ENCODE measurements at places on chromosomes 3 and 15.

DNA sequence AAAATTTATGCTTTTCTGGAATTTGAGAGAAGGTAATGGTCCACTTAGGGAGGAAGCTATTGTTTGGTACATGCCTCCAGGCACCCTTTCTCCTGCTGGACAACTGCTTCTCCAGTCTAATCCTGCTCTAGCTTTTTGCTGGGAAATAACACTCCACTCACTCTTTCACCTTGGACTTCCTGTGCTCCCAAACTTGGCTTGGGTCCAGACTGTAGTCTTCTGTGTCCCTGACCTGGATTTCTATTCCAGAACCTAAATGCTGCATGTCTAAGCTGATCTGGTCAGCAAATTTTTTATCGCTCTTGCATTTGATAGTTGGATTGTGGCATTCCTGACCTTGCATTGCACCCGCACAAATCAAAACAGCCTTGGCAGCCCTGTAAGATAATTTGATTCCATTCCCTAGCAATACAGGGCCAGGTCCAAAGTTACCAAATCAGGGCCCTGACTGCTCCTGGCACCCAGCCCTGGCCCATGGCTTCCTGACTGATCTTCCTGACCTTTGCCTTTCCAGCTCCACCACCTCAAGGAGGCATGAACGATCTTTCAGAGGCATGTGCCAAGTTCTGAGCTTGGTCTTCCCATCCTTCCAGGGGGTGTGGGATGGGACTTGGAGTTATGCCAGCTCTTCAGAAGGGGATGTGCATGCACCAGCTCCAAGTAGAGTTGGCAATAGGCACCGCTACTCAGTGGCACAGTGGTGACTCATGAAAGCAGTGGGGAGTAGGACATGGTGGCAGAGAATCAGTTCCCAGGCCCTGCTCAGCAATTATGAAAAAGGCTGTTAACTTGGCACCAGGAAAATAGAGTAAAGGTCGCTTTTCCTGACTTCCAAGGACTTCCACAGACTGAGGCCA, 43.9 kb upstream of the GOLGA8J start:
- no peak for DNase-seq

DNA sequence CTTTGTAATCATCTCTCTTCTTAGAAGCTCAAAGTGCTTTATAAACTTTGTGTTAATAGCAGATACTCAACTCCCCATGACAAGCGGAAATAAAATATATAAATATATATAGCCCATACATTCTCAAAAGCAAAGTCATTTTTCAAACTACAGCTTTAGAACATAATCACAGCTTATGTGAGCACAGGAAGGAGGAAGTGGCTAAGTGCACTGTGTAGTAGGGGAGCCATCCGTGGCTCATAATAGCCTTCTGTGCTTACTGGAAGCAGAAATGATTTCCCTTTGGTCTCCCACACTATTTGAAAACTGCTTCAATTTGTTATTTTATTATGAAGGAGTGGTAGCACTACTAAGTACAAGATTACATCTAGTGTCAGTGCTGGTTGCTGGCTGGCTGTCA, 151.4 kb upstream of the ARL6 start:
- no peak for DNase-seq

DNA sequence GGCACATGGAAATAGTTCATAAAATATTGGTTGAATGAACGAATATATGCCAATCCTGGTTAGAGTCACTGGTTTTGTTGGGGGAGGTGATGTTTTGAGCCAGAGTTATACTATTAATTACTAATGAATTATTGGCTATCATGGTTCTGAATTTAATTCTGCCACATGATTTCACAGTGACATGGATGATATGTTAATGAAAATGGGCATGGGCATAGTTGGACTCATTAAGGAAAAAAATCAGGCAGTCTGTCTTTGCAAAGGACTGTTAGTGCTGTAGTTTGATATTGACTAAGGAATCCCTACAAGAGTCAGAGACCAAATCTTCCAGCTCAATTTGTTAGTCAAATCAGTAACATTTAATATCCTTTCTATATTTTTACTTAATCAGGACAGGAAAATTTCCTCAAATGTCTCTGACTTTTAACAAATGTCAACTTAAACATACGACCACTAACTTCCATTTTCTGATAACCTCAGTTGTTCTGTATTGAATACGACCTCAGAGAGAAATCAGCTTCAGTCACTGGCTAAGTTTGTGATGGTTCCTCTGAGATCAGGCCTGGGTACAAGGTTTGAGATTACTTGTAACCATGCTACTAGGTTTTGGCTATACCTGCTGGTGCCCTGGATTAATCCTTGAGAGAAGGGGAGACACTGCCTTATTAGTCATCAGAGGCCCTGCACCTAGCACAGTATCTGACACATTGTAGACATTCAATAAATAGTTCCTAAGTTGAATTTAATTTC, 13.3 kb downstream of the NFKBIZ start:
- no peak for DNase-seq

GRCh38 chr3:170714122-170714521, 128.2 kb upstream of the SLC7A14 start:
- DNase-seq: no peak

DNA sequence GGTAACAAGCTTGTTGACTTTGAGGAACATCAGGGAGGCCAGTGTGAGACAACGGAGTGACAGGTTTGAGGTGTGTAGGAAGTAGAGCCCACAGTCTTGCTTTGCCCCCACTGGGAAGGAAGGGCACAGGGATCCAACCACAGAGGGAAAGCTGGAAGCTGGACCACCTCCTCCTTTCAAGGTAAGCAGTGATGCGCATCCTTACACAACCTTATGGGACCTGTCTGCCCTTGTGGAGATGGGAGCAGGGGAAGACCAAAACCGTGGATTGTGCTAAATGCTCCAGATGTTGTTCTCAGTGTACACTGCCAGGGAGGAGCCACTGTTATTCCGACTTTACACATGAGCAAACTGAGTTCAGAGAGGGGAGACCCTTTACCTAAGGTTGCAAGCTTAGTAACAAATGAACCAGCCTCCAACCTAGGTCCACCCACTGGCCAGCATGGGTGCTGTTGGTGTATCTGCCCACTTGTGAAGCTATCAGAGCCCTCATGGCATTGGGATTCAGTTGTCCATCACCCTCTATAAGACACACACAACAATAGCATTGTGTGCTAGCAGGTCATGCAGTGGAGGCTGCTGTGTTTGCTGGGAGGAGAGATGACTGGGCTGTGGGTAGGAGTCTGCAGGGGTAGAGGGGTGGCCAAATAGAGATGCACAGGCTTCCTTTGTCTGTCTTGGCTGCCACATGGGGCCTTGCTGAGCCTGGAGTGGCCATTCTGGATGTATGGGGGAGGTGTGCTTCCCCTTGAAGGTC, 586 bp upstream of the LSMEM2 start:
- no peak for DNase-seq

- no peak for DNase-seq
Observed at GRCh38 chr15:98861188-98861587, 146.4 kb downstream of the PGPEP1L start.

GRCh38 chr3:160001850-160002623, 13.4 kb downstream of the IL12A start:
- no peak for DNase-seq

- DNase-seq: no peak
Observed at GRCh38 chr15:29914511-29914926, 92.3 kb upstream of the TJP1 start.
